Activated CD4-positive, alpha-beta T cell treated with anti-CD3 and anti-CD28 coated beads, Interleukin-2, amount 50 U/mL, for 1 hour (primary cell): ENCODE measurements at places on chromosomes 16 and 17.

GRCh38 chr17:31510308-31511194, 119.1 kb downstream of the RAB11FIP4 start:
- DNase-seq: no peak

DNA sequence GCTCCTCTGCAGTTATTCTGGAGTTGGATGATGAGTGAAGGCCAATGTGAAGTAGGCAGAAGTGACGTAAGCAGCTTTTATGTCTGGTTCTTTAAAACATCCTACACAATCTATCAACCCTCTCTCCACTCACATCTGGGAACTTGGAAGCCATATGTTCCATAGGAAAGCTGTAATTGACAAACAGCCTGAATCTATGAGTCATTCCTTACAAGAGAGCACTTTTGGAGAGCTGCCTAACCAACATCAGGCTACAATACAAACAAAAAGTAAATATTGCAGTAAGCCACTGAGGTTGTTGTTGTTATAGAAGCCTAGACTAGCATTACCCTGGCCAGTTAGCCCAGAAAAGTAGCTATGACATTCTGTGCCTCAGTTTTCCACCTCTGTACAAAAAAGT, 5.9 kb downstream of the CCL7 start:
- DNase-seq: no peak

DNA sequence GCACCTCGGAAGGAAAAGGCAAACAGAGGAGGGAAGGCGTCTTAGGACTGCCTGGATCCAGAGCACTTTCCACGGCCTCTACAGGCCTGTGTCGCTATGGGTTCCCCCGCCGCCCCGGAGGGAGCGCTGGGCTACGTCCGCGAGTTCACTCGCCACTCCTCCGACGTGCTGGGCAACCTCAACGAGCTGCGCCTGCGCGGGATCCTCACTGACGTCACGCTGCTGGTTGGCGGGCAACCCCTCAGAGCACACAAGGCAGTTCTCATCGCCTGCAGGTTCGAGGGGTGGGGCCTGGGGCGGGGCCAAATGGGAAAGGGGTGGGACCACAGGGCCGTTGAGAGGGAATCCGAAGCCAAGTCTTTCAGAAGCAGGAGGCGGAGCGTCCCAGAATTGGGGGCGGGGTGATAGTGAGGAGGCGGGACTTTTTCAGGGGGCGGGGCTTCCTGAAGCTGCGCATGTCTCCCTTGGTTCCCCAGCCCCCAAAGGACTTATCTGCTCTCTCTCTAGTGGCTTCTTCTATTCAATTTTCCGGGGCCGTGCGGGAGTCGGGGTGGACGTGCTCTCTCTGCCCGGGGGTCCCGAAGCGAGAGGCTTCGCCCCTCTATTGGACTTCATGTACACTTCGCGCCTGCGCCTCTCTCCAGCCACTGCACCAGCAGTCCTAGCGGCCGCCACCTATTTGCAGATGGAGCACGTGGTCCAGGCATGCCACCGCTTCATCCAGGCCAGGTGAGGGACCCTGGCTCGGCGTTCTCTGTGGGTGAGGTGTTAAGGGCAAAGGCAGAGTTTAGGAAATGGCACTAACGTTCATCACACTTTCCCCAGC, 939 bp downstream of the BCL6B start:
- peak; percentile 95 for DNase-seq

DNA sequence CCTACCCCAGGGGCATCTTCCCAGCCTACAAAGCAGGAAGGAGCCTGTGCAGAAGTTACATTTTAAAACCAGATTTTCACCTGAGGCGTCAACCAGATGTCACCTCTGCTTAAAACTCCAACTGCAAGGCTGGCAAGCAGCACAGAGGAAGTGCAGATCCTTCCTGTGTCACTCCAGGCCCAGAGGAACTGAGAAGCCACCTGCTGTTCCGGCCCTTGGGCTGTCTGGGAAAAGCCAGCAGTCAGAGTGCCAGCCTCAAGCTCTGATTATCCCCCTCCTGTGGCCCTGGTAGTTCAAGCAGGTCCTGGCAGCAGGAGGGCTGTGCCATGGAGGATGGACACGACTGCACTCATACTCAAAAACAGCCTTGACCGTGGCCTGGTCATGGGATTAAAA, 10.2 kb downstream of the POLR2C start:
- no peak for DNase-seq

DNA sequence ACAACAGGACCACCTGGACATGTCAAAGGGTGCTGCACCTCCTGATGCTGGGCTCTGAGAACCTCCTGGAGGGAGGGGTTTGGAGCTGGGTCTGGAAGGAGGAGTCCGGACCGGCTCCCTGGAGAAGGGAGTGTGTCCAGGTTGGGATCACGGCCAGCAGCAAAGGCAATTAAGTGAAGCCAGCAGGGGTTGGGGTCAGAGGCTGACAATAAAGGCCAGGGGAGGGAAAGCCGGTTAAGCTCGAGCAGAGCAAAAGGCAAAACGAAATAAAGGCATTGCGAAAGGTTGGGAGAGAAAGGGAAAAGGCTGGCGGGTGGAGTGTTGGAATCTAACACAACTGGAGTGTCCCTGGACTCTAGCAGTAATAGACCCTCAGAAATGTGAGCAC, 992 bp upstream of the CACNG4 start:
- no peak for DNase-seq

DNA sequence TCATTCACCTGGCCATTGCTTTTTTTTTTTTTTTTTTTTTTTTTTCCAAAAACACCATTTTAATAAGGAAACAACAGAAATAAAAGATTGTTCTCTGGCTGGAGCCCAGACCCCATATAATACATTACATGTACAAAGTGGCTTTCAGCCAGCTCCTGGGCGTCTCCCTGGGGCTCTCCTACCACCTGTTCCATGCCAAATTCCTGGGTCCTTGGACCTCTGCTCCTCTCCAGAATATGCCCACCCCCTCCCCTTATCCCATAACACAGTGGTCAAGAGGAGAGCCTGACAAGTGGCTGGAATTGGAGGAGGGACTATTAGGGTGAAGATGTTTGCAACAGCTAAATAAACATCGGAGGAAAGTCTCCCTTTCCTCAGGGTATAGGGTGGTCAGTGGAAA, 3.6 kb upstream of the PHF12 start:
- DNase-seq: no peak

DNA sequence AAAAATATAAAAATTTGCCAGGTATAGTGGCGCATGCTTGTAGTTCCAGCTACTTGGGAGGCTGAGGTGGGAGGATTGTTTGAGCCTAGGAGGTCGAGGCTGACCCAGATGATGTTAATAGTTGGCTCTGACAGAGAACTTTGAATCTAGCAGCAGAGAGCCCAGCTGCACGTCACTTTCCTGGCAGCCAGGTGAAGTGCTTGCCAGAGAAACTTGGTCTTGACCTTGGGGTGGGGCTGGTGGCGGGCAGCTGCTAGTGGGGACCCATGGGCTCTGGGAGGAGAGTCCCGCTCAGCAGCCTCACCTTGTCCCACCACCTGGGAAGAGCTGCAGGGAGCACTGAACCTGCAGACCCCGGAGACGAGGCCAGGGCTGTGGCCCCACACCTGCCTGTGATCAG, 3.1 kb upstream of the C16orf74 start:
- DNase-seq: no peak

- no peak for DNase-seq
Observed at GRCh38 chr16:70730031-70730430, 44.2 kb upstream of the MTSS2 start.

- DNase-seq: no peak
Observed at GRCh38 chr16:23254338-23254737, 47.8 kb upstream of the SCNN1B start.

DNA sequence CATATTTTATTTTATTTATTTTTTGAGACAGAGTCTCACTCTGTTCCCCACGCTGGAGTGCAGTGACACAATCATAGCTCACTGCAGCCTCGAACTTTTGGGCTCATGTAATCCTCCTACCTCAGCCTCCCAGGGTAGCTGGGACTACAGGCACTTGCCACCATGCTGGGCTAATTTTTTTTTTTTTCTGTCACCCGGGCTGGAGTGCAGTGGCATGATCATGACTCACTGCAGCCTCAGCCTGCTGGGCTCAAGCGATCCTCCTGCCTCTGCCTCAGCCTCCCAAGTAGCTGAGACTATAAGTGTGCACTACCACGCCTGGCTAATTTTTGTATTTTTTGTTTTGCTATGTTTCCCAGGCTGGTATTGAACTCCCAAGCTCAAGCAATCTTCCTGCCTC, 17.1 kb downstream of the UNC45B start:
- no peak for DNase-seq

DNA sequence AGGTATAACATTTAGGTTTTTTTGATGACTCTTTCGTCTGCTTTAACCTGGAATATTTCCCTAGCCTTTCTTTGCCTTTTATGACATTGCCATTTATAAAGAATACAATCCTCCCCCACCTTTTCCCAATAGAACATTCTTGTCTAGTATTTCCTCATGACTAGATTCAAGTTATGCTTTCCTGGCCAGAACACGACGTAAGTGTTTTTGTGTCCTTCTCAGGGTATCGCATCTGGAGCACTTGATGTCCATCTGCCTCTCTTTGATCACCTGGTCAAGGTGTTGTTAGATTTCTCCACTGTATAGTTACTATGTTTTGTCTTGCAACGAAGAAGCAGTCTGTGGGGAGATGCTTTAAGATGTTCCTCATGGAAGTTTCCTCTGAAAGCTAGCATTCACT, 87.4 kb downstream of the MSI2 start:
- DNase-seq: no peak

DNA sequence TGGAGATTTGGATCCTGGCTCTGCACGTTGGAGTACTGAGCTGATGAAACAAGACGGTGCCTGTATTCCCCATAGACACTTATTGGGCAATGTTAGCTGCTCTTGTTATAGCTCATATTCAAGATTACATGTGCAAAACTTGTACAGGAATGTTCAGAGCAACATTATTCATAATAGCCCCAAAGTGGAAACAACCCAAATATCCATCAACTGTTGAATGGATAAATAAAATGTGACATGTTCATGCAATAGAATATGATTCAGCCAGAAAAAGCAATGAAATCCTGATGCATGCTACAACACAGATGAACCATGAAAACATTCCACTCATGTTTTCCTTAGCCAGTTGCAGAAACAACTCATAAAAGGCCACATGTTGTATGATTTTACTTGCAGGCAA, 5.7 kb upstream of the SDR42E1 start:
- no peak for DNase-seq

GRCh38 chr16:14003074-14003570, 68.0 kb upstream of the MRTFB start:
- no peak for DNase-seq

- DNase-seq: no peak
Observed at GRCh38 chr16:1740781-1741490, 30.4 kb downstream of the NME3 start.

GRCh38 chr17:35119370-35120165, at the start of gene RAD51D:
Gene RAD51D, minus strand, starts transcription at chr17:35119860. Its CDS starts 247 bp downstream, at chr17:35119613.
- DNase-seq: peak; percentile 76

- peak; percentile 34 for DNase-seq
Observed at GRCh38 chr17:77107506-77108433, 33.0 kb upstream of the SEC14L1 start.

DNA sequence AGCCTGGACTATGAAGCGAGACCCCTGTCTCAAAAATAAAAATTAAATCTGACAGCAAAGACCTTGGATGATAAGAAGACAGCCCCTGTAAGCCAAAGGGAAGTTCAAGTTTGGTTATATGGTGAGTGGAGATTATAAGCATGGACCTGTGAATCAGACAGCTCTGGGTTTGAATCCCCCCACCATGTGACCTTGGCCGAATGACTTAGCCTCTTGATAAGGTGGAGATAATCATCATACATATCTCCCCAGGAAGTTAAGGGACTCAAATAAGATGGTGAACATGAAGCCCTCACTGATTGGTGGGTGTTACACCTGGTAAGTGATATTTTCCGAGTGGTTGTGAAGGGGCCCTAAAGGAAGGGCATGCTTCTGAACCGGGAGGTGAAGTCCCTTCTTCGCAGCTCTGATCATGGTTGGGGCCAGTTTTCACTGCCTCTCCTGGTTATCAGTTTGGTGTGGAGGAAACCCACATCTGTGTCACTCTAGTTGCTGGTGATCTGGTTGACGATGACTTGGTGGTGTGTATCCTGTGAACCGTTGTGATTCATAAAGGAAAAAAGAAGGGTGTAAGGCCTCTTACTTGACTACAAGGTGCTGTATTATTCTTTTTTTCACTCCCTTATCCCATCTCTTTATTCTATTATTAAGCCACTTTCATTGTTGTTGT, 61.7 kb upstream of the CLEC18A start:
- no peak for DNase-seq

DNA sequence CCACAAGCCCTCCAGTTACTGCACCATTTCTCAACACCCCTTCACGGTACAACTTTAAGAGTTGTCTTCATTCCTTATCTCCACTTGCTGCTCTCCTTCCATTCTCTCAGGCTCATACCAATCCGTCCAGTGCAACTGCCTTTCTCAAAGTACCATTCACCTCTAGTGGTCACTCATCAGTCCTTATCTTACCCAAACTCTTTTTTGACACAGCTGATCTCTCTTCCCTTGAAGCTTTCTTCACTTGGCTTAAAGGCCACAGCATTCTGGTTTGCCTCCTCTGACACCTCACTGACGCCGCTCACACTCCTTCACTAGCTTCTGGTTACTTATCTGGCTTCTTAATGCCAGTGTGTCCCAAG, 24.9 kb downstream of the UBE2G1 start:
- no peak for DNase-seq

DNA sequence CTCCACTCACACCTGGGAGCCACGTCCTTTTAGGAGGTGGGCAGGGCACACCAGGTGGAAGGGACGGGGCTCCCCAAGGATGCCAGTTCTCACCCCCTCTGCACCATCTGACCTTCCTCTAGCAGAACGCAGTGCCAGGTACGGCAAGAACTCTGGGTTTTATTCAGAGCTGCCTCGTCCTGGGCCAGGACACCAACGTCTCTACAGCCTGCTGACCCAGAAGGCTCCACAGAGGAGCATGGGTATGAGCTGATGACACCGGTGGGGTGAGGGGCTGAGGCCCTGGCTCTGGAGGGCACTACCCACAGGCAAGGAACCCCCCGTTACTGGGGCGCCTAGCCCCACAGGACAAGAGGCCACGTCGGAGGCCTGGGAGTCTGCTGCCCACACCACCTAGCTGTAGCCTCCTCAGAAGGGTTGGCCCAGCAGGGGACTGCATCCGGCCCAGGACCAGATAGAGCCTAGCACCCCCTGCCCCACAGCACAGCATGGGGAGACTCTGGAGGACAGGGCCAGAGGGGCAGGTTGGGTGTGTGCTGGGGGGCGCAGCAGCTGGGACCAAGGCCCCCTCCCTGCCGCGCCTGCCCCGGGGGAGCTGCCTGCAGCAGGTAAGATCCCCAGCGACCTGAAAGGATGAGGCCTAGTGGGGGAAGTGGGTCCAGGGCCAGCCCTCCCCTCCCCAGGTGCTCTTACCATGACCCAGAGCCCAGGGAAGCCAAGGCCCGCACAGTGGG, 13.9 kb downstream of the BCAR1 start:
- no peak for DNase-seq
